DMS 273 treated with DMSO at 0.1 percent for 48 hours (cell line): ENCODE measurements at places on chromosomes 1 and 21.

- DNase-seq = no peak
Observed at GRCh38 chr1:4023678-4024077, 123.6 kb upstream of the C1orf174 start.

DNA sequence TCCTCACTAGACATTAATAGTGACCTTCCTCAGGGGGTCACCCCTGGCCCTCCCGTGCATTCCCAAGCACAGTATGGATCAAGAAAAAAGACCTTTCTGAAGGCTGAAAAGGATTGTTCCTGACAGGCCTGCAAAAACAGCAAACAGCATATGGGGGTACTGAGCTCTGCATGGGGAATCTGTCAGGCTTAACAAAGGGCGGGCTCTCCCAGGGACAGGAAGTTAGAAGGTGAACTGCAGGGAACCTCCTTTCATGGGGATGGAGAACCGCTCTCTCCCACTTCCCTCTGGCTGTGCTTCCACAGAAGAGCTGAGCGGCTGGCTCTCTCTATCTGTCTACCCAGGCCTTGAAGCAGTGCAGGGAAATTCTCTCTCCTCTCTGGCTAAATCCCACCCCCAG lies 91.7 kb downstream of the DTL start:
- no peak for DNase-seq

GRCh38 chr1:197638316-197638715 lies 137.0 kb downstream of the DENND1B start:
- no peak for DNase-seq

- DNase-seq = no peak
Observed at GRCh38 chr1:100585786-100586185, 47.8 kb downstream of the GPR88 start.

GRCh38 chr1:47436304-47436978 lies 1.4 kb upstream of the FOXD2 start:
- no peak for DNase-seq

- no peak for DNase-seq
Observed at GRCh38 chr1:221636967-221637366, 104.9 kb downstream of the DUSP10 start.

DNA sequence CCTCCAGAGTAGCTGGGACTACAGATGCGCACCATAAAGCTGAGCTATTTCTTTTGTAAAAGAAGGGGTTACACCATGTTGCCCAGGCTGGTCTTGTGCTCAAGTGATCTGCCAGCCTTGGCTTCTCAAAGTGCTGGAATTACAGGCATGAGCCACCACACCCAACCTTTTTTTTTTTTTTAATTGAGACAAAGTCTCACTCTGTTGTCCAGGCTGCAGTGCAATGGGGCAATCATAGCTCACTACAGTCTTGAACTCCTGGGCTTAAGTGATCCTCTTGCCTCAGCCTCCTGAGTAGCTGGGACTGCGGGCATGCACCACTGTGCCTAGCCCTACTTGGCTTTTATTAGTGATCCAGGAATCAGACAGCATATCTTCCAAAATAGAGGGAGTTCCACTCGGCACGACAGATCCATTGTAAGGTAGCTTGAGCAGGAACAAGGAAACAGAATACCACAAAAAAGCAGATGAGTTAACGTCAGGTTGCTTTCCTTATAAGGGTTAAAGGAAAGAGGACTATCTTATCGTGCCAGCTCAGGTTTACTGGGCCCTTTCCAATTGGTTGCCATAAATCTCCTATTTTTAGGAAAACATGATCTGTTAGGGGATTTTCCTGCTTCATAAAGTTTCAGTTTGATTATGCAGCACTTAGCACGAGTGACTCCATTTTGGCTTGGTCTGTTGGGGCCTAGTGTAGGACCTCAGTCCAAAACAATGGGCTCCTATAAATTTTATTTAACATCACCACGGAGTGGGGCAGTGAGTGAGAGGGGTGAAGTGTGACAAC lies 45.2 kb downstream of the NENF start:
- DNase-seq = no peak

- DNase-seq = no peak
Observed at GRCh38 chr1:217494767-217495166, 136.1 kb downstream of the GPATCH2 start.

DNA sequence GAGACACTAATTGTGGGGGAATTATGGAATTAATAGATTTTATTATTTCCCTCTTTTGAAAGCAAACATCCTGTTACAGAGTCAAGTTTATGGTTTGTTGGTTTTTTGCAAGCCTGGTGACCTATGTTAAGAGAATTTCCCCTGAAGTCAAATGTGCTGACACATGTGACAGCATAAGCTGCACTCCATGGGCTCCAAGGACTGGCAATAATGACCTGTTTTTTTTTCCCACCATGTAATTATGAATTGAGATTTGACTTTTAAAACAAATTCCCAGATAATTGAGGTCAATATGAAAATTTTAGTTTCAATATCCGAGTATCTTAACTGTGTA lies 242.5 kb upstream of the SGIP1 start:
- DNase-seq = no peak

DNA sequence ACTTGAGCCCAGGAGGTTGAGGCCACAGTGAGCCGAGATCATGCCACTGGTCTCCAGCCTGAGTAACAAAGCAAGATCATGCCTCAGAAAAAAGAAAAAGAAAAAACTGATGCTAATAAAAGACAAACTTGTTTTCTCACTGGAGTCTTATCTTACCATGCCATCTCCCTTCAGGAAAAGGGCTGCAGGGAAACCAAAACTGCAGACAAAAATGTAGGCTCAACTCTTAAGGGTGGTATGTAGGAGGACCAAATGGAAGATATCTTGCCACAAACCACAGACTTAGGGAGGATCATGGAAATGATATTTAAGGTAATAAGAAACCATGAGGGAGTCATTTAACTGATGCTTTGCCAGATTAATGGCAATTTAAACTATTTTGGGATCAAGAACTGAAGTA lies 32.9 kb downstream of the UROD start:
- no peak for DNase-seq

DNA sequence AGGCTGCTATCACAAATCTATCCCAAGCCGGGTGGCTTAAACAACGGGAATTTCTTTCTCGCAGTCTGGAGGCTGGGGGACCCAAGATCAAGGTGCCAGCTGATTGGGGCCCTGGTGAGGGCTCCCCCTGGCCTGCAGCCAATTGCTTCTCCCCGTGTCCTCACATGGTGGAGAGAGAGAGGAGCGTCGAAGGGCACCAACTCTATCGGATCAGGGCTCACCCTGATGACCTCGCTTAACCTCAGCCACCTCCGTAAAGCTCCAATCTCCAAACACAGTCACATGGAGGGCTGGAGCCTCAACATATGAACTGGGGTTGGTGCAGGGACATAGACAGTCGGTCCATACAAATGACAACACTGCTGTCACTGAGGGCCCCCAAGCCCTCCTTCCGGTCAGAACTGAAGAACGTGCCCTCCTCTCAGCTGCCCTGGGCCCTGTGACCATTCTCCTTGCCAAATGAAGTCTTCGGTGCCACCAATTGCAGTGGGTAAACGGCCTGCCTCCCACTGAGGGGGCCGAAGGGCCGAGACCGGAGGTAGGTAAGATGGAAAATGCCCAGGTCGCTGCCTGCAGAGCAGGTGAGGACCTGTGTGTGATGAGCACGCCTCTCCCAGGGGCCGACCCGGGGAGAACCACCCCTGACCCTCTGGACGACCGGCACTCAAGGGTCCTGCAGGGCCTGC lies 211.0 kb downstream of the TOMM20 start:
- no peak for DNase-seq

DNA sequence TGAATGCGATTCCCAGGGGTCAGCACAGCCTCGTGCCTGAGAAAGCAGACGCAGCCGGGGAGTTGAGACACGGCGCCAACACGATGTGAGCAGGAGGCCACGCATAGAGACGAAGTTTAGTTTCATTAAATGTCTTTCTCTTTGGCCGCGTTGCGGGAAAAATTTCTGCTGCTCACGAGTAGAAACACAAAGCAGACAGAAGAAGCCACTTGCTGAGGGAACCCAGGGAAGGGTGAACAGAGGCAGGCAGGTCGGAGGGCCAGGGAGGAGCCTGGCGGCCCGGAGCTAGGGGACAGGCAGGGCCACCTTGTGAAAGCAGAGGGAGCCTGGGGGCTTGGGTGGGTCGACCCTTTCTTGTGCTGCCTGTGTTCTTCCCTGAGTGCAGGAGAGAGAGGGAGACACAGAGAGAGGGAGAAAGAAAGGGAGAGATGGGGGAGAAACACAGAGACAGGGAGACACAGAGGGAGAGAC lies 33.2 kb downstream of the POFUT2 start:
- no peak for DNase-seq

GRCh38 chr1:220371324-220371723 lies 99.1 kb upstream of the RAB3GAP2 start:
- no peak for DNase-seq

DNA sequence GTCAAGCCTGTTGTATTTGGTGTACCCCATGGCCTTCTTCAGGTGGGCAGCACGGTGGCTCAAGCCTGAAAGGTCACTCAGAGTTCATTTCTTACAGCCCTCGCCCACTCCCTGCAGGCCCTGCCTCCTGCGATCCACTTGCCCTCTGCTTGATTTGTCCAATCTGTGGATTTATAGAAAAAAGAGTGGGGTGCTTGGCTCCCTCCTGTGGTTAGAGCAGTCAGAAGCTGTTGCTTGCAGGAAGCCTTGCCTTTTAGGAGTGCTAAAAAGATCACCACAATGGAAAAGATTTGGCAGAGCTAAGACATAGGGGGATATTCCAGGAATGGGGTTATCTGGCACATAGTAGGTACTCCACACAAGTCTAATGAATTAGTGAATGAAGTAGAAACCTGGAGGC lies 108.0 kb upstream of the TRABD2B start:
- DNase-seq = no peak

DNA sequence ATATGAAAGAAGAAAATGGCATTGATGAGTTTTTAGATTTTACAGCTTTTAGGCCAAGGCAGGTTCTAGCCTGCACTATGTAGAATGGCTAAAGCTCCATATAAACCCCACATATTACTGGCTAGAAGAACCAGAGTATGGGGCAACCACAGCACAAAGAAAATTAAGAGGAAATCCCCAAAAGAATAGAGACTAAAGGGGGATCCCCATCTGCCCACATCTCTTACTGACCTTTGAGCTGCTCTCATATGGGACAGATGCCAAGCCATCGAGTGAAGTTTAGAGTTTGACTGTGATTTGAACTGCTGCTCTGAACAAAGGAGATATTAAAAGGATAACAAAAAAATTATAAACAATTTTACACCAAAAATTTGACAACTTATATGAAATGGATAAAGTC lies 102.2 kb upstream of the HAO2 start:
- DNase-seq = no peak

DNA sequence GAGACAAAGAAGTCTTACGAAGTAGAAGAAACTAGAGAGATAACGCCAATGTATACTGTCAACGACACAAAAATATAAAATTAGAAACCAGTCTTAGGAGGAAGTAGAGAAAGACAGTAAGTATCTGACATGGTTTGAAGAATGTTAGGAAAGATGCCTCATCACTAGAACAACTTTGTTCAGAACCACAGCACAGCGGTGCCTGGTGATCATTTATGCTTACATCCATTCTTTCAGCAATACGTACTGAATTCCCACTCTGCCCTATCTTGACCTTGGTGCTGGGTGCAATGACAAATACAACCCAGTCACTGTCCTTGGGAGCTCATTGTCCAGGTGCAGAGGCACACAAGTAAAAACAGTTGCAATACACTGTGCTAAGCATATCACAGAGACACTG lies 104.4 kb downstream of the TM2D1 start:
- DNase-seq = no peak

DNA sequence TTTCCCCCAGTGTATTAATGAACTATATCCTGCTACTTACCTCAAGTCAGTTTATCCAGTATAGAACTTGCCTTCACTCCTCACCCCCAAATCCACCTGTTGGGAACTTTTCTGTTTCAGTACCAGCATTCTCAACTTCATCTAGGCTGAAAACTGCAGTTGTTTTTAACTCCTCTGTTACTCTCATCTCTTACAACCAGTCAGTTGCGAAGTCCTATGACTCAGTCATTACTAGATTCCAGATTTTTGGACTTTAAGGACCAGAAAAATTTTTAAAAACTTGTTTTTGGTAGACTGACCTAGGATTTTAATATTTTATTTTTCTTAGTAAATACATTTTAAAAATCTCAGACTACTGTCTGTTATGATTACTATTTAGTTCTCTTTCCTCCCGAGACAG lies 8.1 kb downstream of the GNAI3 start:
- DNase-seq = no peak

GRCh38 chr1:89198491-89199072 lies at the start of gene GBP4:
TSS of gene GBP4 (minus strand) at chr1:89198942. CDS start at chr1:89198834, 108 bp downstream.
- no peak for DNase-seq

DNA sequence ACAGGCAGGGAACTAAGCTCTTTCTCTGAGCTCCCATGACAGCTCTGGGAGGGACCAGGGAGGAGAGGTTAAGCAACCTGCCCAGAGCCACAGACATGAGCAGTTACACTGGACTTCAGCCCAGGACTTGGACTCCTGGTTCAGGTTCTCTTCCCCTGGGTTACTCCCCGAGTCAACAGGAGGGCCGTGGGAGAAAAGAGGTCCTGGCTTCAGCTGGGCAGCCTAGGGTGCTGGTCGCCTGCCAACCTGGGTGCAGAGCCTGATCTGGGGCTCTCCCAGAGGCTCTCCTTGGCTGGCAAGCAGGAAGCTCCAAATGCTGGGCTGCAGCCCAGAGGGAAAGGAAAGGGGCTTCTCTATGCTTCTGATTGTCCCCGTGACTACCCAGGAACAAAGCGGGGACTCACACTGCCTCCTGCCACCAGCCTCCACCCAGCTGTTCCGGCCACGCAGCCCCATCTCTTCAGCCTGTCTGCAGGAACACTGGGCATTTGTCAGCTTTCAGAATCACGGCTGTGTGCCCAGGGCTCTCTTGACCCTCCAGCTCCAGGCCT lies 141.8 kb downstream of the HIVEP3 start:
- DNase-seq = no peak

DNA sequence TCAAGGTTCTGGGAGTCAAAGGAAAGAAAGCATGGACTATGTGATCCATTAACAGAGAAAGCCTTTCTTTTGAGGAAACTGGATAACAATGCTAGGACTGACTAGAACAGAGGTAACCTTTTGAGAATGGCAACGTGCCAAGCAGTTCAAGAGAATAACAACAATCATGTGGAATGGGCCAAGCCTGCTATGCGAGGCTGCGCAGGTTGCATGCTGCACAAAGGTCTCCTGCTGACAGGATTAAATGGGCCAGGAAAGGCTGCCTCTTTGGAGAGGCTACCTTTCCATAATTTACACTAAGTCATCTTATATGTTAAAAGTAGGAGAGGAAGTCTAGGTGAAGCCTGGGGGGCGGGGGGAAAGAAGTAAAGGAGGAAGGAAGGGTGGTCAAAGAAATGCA lies 5.8 kb downstream of the PCNX2 start:
- no peak for DNase-seq

DNA sequence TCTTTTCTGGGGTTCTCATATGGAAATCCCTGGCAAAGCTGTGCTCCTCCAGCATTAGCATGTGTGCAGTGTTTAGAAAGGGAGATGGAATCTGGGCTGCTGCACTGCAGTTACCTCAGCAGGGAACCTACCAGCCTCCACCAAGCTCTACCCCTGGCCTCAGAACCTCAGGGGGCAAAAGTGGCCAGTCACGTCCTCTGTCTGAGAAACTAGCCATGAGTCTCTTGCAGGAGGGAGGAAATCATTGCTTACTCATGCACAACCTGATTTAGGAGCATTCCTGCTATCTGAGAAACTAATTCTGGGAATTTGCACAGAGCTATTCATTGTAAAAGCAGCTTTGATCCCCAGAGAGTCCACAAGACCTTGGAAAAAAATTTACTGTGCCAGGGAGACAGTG lies 80.6 kb upstream of the IPO9 start:
- DNase-seq = no peak

GRCh38 chr1:1455366-1455884 lies 5.9 kb downstream of the ATAD3C start:
- DNase-seq = no peak

GRCh38 chr1:153119491-153119971 lies 6.2 kb upstream of the SPRR2F start:
- DNase-seq = no peak

GRCh38 chr1:153615406-153615805 lies 719 bp downstream of the S100A14 start:
- no peak for DNase-seq
